ENCODE measurements at places on chromosomes 5 and 9.

- no peak for DNase-seq
These were observed 2.4 kb downstream of the FAM200C start for GRCh38 chr5:160397492-160397891.

GRCh38 chr5:37575541-37576489 lies 196.7 kb downstream of the WDR70 start:
- no peak for DNase-seq

- no peak for DNase-seq
These were observed 16.5 kb downstream of the ORM2 start for GRCh38 chr9:114346146-114346545.

GRCh38 chr5:175025077-175025476 lies 300.7 kb downstream of the MSX2 start:
- no peak for DNase-seq

- DNase-seq, result no peak
These were observed 8.4 kb downstream of the PDE6A start for GRCh38 chr5:149936044-149936699.

GRCh38 chr9:107044872-107045271 lies 181.9 kb downstream of the ZNF462 start:
- DNase-seq, result no peak

Measured in CD4-positive, alpha-beta T cell treated with Interleukin-17A for 4 hours (primary cell).